ENCODE measurements at places on chromosomes 2 and 18.

- DNase-seq: no peak
Measured at GRCh38 chr2:233117811-233118647, 57.9 kb downstream of the INPP5D start.

- DNase-seq: no peak
Measured at GRCh38 chr2:104468846-104469245, 385.1 kb upstream of the POU3F3 start.

GRCh38 chr2:69791045-69791444 is 38.4 kb upstream of the GMCL1 start:
- DNase-seq: no peak

DNA sequence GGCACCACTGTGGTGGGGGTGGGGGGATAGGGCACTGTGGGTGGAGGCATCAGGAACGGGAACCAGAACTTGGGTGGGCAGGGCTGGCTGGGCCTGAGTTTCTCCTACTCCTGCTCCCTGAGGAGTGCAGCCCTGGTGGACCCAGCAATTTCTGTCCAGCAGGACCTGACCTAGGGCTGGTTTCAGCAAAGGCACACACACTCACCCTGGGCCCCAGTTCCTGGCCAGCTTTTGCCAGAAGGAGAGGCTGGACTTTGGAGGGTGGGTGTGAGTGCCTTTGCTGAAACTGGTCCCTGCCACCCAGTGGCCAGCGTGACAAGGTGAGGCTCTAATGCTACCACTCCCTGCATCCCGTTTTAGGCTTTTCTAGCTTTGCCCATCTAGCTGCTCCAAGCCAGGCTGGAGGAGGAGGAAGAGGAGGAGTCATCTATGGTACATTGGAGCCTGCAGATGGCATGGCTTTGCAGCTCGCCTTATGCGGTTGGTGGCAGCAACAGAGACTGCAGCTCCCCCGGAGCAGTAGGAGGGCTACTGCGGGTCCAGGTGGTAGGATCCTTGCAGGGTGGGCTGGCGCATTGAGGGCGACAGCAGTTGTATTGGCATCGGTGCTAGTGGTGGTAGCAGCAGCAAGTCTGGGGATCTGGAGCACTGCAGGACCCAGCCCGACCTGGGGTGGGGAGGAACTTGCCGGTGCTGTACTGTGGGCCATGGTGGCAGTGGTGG is 40.4 kb upstream of the IMP4 start:
- no peak for DNase-seq

DNA sequence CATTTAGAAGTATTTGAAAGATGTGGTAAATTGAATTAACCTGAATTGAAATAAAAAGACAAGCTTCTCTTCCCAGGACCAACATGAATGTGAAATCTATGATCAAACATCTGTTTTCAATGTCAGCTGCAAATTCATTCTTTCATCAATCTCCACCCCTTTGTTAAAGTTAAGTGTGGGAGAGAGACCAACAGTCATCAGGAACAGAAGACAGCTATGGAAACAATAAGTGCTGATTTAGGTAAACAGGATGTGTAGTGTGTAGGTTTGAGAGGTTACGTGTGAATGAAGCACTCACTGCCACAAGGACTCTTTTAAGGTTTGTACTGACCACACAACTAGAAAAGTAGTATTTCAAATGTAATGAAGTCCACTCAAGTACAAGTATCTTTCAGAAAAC is 1659.8 kb upstream of the CELF4 start:
- no peak for DNase-seq

GRCh38 chr2:109032229-109032820 is 43.3 kb upstream of the EDAR start:
- DNase-seq: no peak

DNA sequence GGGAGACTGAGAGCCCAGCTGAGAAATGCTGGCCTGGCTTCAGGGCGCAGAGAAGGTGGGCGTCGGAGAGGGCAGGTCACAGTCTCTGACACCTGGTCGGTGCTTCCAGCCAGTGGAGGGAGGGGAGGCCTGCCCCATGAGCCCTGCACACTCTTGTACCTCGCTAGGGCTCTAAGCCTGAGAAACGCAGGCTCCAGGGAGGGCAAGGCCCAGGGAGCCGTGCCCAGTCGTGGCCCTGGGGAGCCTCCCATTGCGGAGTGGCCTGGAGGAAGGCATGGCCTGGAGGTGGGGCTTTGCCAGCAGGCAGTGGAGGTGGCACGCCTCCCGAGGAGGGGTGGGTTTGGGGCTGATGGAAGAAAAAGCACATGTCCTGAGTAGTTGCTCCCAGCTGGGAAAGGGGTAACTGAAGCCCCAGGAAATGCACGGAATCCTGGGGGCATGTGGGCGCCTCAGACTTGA is 39.0 kb downstream of the MTERF4 start:
- no peak for DNase-seq

DNA sequence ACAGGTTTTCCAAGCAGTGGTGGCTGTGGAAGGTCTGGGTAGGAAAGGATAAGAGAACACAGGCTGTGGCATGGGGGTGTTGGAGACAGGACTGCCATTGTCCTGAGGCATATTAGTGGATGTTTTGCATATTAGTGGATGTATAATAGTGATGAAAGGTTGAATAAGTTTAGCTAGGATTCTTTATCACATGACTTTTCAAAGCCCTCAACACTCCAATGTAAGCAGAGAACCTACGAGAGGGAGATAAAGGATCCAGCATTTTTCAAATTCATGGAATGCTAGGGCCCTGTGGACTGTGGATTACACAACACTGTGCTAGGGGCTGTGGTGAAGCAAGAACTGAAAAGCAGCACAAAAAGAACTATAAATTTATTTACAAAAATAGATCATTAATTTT is 63.2 kb downstream of the POLE4 start:
- no peak for DNase-seq
